ENCODE measurements at places on chromosomes 3 and 15.

DNA sequence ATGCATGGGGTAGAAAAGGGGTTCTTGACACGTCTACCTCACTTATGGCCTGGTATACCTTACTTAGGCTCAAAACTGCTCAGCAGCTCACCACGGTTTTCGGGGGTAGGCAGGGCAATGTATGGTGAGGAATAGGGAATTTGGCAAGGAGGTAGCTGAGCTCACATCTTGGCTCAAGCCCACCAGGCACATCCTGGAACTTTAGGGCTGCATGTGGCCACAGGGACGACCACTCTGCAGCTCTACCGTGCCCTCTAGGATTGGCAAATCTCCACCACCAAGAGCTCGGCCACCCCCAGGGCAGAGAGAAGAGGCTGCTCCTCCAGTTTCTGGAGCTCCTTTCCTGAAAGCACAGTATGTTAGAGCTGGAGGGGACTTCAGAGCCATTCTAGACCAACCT lies 69.7 kb downstream of the MRPL46 start:
- no peak for DNase-seq

GRCh38 chr3:46524008-46524407 lies 26.2 kb downstream of the RTP3 start:
- no peak for DNase-seq

GRCh38 chr3:171980578-171981270 lies 58.7 kb upstream of the FNDC3B start:
- no peak for DNase-seq

GRCh38 chr3:188060840-188061544 lies 93.0 kb upstream of the LPP start:
- DNase-seq: peak; percentile 53

- DNase-seq: peak; percentile 79
Measured at GRCh38 chr3:126098391-126098858, 14.5 kb upstream of the SLC41A3 start.

- peak; percentile 28 for DNase-seq
Measured at GRCh38 chr3:101646726-101647125, 30.2 kb downstream of the ZBTB11 start.

- no peak for DNase-seq
Measured at GRCh38 chr3:39013289-39013688, 38.5 kb downstream of the SCN11A start.

DNA sequence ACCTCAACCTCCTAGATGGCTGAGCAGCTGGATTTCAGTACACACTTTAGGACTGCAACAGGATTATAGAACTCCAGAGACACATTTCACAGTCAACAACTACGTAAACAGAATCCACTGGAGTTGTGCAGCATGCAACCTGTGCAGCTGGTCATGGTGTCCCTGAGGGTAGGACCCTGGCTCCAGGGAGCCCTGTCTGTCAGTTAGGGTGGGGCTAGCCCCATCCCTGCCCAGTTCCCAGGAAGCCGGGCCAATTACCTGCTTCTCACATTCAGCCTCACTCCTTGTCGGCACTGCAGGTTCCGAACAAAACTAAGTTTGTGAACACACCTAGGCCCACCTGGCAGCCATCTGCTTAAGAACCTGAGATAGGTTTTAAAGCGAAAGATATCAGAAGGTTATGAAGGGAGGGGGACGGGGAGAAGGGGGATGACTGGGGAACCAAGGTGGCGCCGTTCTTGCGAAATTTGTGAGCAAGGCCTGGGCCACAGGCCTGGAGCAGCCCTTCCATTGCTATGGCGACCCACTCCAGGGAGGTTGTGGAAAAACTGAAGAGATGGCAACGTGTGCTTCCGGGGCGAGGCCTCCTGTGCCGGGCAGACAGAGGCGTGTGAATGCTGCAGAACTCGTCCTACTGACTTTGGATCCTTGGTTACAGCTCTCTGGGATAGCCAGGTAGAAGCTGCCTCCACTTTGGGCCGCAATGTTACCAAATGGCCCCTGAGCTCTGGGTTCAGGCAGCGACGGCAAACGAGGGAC lies 25.3 kb downstream of the ACSBG1 start:
- DNase-seq: no peak

DNA sequence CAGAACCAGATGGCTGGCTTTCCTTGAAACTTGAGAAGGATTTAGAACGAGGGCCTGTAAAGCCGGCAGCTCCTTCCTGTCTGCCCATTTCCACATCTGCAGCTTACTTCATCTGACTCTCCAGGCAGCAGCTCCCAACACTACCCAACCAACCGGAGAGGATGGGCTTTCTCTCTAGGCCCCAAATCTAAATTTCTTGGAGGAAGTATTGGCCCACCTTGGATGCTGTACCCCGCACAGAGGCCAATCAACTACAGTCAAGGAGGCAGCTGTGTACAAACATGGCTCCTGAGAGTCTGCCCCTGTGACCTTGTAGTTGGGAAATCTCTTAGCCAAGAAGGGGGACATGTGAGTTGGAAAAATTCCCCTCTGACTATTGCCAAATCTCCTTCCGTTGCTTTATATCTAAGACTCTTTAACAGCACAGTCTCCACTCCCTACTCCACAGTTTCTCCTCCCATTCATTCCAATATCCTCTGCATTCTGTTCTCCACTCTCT lies 8.0 kb upstream of the ACAP2 start:
- peak; percentile 52 for DNase-seq

- DNase-seq: peak; percentile 74
Measured at GRCh38 chr15:60507596-60508424, 28.9 kb upstream of the ICE2 start.

GRCh38 chr3:197687570-197687969 lies 49.1 kb downstream of the RUBCN start:
- no peak for DNase-seq

- no peak for DNase-seq
Measured at GRCh38 chr3:76083992-76084391, 298.6 kb upstream of the ZNF717 start.

DNA sequence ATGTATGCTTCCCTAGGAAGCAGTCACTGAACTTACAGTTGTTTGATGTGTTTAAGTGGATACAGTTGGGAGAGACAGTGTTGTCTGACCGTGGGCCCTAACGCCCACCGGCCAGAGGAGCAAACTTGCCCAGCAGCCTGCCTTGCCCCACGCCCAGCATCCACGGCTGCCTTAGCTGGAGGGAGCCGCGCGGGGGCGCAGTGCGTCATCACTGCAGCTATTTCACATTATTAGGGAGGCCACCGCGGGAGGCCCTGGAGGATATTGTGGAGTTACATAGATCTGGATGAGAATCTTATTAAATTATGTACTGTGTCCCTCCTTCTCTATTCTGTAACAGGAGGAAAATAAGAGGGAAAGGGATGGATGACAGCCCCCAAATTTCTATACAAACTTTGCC lies 267.2 kb downstream of the GABRG3 start:
- DNase-seq: no peak

DNA sequence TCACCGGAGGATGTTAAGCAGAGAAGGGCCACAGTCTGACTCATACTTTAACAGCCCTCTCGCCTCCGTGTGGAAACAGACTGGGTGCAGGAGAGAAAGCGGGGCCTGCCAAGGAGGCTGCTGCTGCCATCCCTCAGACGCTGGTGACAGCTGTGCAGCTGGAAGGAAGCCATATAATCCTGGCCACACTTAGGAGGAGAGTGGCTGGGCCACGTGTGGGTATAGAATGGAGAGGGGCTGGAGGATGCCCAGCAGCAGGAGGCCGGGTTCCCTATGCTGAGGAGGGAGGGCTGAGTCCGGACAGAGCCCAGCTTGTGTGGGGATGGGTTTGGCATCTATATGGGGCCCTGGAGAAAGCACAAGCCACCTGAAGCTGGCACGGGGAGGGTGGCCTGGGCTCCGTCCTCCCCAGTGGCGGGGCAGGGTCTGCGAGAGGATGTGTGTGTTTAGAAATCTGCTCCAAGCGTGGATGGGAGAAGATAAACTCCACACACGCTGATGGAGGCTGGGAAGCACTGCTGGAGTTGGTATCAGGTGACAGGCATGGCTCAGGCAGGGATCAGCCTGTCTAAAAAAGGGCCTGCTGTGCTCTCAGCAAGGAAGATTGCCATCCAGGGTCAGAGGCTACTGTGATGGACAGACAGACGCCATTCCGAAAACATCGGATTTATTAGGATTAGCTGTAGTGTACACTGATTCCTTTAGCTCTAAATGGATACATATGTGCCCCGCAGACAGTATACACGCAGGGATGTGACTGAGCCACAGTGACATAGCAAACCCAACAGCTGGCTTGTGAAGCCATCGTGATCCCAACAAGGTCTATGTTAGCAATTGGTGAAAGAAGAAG lies 15.9 kb downstream of the ABTB1 start:
- DNase-seq: peak; percentile 46

DNA sequence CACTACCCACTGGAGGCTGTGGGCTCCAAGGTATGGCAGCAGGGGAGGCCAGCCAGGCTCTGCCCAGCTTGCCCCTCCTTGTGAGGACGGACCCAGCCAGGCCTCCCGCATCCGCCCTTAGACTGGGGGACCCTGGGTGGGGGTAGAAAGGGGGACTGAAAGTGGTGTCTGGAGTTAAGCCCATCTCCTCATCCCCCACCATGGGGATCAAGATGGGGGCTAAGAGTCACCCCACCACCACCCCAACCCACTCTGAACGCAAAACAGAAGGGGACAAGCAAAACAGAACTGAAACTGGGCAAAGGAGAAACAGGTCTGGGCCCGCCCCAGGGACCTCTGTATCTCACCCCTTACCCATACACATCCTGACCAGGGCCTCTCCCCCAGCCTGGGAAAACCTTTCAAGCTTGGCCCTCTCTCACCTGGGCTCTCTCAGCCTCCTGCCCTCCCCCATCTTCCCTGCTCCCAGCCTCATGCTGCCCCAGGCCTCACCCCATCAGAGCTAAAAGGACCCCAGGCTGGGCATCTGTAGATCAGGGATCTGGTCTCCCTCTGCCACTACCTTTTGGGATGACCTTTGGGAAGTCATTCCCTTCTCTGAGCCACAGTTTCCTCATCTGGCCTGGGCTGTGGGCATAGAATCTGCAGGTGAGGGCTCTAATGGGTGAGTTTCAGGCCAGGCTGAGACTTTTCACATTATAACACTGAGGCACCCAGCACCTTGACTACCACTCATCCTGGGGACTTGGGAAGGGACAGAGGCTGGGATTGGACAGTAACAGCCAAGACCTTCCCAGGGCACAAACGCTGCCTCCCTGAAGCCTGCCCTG lies 30.0 kb upstream of the CYP11A1 start:
- DNase-seq: no peak

DNA sequence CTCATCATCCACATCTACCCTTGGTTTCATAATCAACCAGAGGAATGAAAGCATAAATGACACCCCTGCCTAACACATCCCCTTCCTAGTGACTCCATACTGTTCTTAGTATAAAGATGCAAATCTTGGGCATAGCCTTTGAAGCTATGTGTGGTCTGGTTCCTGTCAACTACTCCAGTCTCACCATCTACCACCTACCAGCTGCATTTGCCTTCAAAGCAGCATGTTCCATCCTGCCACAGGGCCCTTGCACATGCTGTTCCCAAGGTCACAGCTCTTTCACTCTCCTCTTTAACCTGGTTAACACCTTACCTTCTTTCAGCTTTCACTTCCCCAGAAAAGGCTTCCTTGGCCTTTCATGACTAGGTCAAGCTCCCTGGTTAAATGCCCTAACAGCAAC lies 62.3 kb upstream of the ARHGEF3 start:
- DNase-seq: no peak

DNA sequence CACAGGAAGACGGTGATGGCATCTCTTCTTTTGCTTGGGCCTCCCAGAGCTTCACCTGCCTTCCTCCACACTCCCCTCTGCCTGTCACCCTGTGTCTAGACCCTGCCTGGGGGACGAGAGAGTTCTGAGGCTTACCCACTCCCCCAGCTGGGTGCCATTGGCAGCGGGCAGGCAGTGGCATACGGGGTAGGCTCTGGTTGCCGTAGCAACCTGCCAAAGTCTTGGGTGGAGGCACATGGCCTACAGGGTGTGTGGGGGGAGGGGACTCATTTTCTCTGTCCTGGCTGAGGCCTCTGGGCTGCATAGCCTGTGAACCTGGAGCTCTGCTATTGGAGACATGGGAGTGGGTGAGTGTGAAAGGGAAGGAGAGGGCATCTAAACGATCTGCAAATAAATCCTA lies 4.4 kb downstream of the INSYN1 start:
- no peak for DNase-seq

GRCh38 chr3:29914861-29915524 lies 634.1 kb downstream of the RBMS3 start:
- peak; percentile 80 for DNase-seq

- no peak for DNase-seq
Measured at GRCh38 chr15:33393546-33393945, 82.8 kb downstream of the RYR3 start.

GRCh38 chr15:39320355-39320754 lies 260.5 kb upstream of the THBS1 start:
- no peak for DNase-seq

DNA sequence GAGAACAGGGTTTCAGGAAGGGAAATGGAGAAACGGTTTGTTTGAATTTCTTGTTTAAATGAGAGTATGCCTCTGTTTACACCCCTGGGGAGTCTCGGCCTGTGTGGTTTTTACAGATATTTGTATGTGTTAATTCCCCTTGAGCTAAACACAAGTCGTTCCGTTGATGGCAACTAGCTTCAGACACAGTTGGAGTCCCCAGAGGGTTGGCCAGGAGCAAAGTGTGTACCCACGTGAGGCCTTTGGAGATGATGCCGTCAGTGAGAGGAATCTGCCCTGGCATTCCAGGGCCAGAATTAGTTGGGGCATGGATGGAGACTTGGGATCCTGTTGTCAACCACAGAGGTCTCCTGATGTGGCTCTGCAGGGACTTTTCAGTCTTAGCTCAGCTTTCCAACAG lies 44.0 kb downstream of the CEMIP start:
- no peak for DNase-seq

DNA sequence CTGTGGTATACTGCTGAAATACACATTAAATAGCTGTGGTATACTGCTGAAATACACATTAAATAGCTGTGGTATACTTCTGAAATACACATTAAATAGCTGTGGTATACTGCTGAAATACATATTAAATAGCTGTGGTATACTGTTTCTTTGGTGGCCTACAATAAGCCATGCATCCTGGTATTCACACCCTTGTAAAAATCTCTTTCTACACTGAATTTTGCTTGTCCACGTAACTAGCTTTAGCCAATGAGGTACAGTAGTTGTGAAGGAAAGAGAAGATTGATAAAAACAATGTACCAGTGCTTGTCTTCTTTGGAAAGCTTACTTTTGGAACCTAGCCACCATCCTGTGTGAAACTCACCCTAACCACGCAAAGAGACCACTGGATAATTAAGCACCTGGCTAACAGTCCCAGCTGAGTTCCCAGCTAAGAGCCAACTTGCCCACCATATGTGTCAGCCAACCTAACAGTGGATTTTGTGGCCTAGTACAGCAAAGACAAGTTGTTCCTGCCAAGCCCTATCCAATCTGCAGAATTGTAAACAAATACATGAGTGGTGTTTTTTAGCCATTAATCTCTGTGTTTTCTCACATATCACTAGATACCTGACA lies 103.4 kb upstream of the MELTF start:
- DNase-seq: peak; percentile 59
